ENCODE measurements at places on chromosomes 13 and 19.

DNA sequence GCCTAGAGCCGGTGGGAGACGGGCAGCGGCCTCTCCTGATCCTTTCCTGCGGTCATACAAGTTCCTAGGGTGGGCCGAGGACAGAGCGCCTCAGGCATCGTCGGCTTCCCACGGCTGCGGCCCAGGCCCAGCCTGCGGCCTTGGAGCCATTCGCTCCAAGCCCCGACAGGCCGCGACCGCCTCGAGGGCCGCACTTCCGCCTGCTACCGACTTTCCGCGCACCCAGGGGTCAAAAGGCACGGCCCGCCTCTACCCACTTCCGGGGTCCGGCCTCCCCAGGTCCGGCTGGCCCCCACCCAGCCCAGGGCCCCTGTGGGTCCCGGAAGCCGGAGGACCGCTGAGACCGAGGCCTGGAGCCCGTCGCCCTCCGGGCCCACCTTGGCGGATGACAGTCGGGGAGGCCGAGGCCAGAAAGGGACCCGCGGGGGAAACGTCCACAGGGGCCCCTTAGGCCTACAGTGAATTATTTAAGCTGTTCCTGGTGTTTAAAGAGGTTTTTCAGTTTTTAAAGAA lies 16.2 kb downstream of the ZIC2 start:
- no peak for DNase-seq

- peak; percentile 30 for DNase-seq
Measured at GRCh38 chr13:72782717-72783116, 784 bp downstream of the PIBF1 start.

GRCh38 chr19:41537789-41538188 lies 38.2 kb upstream of the CEACAM21 start:
- peak; percentile 11 for DNase-seq

GRCh38 chr13:94917824-94918223 lies 205.5 kb upstream of the SOX21 start:
- peak; percentile 0 for DNase-seq

DNA sequence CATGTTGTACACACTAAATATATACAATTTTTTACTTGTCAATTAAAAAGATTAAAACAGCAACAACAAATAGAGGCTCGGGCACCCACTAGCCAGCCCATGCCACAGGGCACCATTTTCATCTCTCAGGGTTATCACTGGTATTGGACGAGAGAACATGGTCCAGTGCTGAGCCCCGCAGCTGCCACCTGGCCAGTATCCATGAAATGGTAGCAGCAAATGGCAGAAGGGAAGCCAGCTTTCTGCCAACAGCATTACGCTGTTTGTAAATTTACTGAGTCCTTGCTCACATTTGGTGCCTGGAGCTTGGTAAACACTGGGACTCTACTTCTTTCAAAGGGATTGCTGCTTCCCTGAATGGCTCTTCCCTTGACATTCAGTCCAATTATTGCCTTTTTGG lies 87.9 kb upstream of the WASF3 start:
- DNase-seq, result no peak

- DNase-seq, result peak; percentile 67
Measured at GRCh38 chr13:44573790-44574465, 2.2 kb downstream of the TSC22D1 start.

GRCh38 chr13:74210693-74211393 lies 76.6 kb upstream of the KLF12 start:
- DNase-seq, result peak; percentile 99

- DNase-seq, result peak; percentile 54
Measured at GRCh38 chr19:29645911-29646310, 19.4 kb upstream of the PLEKHF1 start.

DNA sequence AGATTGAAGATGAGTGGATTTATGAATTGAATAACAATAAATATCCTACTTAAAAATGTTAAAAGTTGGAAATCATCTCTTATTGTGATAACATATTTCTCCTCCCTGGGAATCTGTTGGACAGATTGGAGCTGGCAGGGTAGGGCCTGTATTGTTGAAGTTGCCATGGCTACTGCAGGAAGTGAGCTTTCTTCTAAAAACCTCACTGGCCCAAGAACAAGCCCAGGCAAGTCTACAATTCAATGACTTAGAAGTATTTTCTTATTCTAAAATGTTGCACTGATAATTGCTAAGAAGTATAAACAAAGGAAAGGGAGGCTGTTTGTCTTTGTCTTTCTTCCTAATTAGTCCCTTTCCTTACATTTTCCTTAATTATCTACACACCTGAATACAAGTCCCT lies 112.1 kb downstream of the DLEU7 start:
- peak; percentile 93 for DNase-seq

GRCh38 chr13:44232774-44233173 lies 140.8 kb upstream of the SERP2 start:
- DNase-seq, result no peak

DNA sequence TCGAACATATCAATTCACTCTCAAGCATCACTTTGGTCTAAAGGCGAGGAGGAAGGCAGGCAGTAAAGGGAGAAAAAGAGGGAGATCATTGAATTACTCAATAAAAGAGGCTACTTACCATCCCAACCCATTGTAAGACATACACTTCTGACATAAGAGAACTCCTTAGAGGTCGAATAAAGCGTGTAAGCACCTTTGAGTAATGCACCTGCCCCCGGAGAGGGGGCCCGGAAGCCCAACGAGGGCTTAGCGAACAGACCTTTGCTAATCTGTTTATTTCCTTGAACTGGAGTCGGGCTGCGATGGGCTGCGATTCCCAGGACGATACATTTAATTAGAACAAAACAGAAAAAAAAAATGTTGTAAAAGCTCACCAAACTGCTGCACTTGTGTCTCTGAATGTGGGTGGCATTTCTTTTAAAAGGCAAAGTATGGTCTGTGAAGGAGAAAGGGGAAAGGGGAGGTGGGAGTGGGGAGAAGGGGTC lies 3.0 kb downstream of the ZC3H4 start:
- DNase-seq, result no peak

DNA sequence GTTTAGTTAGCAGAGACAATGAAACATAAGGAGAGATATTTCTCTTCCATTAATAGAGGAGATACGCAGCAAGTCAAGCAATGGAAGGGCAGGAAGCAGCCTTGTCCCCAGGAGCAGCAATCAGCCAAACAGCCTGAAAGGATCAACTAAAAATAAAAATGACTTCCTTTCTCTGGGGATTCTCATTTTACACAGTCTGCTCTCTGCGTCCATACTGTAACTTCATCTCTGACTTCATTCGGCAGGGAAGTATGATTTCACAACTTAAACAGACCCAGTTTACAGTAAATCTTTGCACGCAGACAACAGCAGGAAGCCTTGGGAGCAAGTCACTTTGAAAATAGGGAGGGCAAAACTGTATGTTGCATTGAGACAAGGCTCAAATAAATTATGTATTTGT lies 826.7 kb downstream of the DIAPH3 start:
- DNase-seq, result no peak

GRCh38 chr19:56071151-56071550 lies 49.9 kb downstream of the ZNF787 start:
- no peak for DNase-seq

DNA sequence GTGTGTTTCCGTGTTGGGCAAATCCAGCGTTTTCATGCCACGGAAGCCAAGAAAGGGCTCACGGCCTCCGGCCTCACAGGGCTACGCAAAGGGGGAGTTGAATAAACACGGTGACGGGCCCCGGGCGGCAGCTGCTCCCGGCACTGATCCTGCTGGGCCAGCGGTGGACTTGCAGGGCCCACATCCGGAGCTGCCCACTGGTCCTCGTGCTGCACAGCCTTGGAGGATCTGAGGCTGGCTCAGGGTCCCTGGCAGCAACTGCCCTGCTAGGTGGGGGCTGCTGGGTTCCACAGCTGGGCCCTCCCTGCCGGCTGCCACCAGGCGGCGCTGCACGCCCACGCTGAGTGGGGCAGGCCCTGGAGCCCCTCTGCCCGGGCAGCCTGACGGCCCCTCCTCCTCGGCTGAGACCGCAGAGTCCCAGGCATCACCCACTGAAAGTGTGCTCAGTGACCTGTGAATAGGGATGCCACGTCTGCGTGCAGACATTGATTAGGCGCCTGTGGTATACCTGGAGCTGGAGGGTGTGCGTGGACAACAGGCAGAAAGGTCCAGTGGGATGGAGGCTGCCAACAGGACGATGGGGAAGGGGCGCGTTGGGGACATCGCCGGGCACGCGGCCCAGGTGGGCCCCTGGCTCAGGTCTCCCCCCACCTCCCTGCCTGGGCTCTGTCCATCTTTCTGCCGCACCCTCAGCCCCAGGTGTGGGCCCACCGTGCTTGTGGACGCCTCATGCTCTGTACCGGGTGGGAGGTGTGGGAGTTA lies 5.3 kb upstream of the HCN2 start:
- no peak for DNase-seq

- DNase-seq, result no peak
Measured at GRCh38 chr19:58406818-58407657, 1.4 kb upstream of the ZNF584 start.

All from AG10803 (cell line).